GM04504 (cell line): ENCODE measurements at places on chromosomes 1 and 21.

- DNase-seq, result no peak
Measured at GRCh38 chr1:233453433-233454200, 126.1 kb downstream of the MAP3K21 start.

- DNase-seq, result no peak
Measured at GRCh38 chr1:183164963-183165362, 21.1 kb upstream of the LAMC2 start.

DNA sequence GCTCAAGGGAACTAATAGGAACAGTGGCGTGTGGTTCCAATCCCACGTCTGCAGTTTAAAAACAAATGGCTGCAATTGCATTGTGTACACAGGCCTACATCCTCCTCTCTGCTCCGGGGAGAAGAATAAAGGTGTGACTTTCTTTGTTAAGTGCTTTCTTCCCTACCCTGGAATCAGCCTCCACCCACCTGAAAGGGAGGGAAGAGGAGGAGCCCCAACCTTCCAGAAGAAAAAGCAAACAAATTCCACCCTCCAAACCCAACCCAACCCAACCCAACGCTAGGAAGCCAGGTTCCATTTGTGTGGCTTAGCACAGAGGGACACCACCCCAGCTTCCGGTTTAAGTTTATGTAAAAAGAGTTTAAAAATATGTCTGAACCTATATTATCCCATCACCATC is 11.8 kb upstream of the BACE2 start:
- DNase-seq, result no peak

DNA sequence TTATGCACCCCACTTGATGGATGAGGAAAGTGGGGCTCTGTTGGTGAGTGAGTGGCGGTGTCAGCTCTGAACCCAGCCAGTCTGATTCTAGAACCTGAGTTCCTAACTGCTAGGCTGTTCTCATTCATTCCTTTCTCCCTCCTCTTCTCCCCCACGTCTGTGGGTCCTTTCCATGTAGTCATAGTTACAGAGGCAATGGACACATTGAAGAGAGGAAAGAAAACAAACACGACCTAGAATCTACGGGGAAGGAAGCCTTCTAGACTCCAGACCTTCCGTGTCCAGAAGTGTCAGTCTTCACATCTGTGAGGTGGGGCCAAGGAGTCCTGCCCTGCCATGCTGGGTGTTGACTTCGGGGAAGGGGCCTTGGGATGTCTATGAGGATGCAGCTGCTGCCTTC is 115.8 kb upstream of the WNT4 start:
- no peak for DNase-seq

DNA sequence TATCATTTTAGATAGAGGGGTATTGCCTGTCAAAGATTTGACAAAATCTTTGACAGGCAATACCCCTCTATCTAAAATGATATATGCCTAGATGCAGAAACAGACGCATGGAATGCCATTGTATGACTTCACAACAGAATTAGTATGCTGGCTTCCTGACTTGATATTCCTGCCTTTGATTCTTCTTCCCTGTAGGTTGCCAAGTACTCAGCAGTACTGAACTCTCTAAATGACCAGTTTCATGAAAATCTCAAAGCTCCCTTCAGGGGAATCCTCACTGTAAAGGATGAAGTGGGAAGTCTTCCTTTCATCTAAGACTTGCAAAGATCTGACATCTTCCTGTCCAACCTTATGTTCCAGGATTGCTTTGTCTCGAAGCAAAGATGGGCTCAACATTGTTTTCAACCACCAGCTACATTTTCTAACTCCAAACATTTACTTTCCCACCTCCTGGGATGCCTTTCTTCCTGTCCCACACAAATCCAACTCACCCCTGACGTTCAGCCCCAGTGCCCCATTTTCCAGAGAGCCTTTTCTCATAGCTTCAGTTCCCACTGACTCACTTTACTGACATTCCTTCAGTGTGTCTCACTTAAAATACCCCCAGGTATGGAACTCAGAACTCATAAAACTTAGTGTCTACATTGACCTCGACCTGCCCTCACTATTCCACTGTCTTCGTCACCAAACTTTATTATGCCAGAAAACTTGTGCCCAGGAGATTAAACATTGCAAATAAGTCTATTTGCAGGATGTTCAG is 67.3 kb upstream of the KCNJ6 start:
- peak; percentile 8 for DNase-seq

GRCh38 chr21:44530903-44531605 is 8.9 kb downstream of the KRTAP10-1 start:
- DNase-seq, result no peak

DNA sequence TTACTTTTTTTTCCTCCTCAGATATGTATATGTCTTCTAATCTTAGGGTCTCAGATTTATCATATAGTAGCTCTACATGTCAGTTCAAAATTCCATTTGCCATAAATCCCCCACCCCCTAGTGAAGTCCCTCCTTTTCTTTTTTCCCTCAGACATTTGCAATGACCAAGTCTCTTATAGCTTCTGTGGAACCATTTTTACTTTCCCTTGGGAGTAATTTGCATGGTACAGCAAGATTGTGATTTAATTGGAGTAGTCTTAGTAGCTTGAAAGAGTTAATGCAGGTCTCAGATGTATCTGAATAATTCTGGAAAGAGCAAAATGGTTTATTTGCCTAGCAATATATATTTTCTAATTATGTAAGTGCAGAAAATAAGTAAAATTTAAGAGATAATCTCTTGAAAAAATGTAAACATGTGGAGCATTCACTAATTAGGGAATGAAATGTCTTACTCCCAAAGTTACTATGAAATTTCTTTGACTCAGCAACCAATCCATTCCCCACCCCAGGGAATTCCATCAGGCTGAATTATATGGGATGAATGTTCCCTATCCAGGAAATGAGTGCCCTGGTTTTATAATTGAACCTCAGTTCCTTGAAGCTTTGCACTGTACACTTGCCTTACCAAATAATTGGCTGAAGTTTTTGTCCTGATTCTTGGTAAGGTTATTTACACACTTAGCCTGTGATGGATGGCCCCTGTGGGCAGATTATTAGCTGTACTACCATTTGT is 267.0 kb downstream of the DNM3 start:
- no peak for DNase-seq

DNA sequence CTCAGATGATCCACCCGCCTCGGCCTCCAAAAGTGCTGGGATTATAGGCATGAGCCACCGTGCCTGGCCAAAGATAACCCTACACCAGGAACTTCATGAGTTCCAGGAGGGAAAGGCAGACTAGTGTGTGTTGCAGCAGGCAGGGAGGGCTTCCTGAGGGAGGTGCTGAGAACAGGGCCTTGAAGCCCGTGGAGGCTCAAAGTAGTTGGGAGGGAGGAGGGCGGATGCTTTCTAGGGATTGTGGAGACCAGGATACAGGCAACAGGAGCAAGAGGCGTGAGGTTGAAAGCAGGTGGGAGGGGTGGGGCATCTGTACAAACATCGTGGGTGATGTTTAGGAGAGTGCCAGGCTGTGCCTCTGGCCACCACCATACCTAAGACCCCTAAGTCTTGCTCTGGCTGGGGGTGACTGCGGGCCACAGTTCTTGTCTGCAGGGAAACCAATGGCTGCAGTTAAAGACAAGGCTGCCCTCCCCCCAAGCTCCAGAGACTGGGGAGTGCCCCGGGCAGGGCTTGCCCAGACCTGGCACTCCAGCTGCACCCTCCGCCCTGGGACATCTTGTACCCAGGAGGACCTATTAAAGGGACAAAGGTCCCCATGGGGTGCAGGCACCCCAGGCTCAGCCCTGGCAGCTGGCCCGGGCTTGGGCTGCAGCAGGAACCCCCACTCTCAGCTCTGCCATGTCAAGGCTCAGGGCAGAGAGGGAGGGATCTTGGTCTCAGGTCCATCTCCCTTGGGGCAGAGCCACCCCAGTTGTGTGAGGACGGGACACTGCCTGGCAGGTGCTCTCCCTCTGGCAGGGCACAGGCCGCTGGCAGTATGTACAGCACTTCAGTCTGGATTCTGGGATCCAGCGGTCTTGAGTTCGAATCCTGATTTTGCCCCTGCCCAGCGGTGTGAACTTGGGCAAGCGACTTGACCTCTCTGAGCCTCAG is 22.1 kb upstream of the CASZ1 start:
- DNase-seq, result no peak
